ENCODE measurements at places on chromosomes 2 and 18.

- no peak for DNase-seq
Observed at GRCh38 chr2:240207661-240208060, 67.2 kb upstream of the OTOS start.

GRCh38 chr2:74584088-74584645, 29.6 kb downstream of the DOK1 start:
- no peak for DNase-seq

GRCh38 chr2:104855221-104856085, 1.5 kb downstream of the POU3F3 start:
- no peak for DNase-seq

DNA sequence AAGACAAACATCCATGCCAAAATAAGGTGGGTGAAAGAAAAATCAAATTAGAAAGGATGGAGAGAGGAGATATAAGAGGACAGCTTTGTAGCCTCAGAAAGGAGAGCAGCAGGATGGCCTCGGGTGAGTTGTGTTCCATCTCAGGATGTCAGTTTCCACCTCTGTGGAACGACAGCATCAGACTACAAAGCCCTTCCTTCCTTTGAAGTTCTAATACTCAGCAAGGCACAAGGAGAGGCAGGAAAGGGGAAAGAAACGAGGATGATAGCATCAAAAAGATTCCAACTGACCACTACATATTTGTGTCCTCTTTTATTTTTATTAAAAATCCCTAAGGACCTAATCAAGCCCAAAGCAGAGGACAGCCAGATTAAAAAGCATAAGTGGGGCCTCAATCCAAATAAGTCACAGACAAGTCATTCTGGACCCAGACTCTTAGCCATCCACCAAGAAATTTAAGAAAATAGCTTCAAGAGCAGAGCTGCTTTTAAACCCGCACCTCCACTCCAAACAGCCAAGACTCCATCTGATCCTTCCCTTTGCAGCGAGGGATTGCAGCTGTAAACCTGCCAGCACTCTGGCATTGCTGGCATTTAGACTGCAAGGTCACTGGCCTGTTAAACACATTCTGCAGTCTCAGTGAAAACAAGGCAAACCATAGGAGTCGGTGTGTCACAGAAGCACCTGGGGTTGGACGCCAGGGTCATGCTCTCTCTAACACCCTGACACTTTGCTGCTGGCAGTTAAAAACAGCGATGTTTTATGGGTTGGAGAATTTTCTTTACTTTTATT, 314.5 kb upstream of the CHAC2 start:
- no peak for DNase-seq

- no peak for DNase-seq
Observed at GRCh38 chr2:94874277-94874997, 3.2 kb downstream of the TEKT4 start.

- no peak for DNase-seq
Observed at GRCh38 chr2:166167449-166167848, 39.6 kb upstream of the SCN1A start.

DNA sequence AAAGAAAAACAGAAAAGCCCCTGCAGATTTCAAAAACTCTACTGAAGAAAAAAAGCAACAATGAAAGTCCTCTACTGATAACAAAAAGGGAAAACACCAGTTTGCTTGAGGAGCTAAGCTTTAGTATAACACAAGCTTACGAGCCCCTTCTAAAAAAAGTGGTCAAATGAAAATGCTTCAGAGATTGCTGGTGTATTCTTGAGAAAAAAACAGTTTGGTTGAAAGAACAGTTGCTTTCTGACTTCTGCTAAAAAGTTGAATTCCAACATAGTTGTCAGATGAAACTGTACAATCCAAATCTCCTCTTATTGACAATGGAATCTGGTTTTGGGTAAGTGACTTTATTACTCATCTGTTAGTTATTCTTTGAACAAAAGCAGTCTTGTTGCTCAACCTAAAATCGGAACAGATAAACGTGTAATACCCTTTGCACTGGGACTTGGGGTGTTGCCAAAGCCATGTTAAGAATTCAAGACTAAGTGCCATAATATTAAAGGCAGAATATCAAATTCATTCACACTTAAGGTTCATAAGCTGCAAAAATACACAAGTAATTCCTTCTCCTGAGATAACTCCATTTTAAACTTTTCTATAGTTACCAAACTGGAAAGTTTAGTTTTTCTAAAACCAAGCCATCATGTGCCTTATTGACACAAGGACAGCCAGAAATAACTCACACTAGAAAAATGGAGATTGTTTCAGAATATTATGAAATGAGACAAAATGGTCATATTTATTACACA, 45.3 kb upstream of the SPAG16 start:
- peak; percentile 31 for DNase-seq

GRCh38 chr2:44745922-44746766, 195.4 kb upstream of the SIX3 start:
- DNase-seq: no peak

GRCh38 chr18:10059610-10060468, 146.0 kb downstream of the VAPA start:
- DNase-seq: no peak

GRCh38 chr2:219433666-219434467, 776 bp upstream of the SPEG start:
- DNase-seq: no peak

GRCh38 chr18:13660510-13660909, 65.8 kb downstream of the FAM210A start:
- no peak for DNase-seq

DNA sequence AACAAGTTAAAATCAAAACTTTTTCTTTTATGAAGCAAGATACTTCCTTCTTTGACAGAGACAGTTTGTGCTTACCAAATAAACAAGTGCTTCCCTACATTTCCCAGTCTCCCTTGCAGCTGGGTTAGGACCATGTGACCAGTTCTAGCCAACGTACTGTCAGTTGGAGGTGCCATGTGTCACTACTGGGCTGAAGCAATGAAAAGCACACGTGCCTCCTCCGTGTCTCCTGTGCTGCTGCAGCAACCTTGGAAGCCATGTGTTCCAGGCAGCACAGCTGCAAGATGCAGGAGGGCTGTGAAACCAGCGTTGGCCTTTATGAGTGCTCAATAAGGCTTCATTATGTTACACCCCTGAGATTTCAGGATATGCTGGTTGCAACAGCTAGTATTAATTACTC, 93.2 kb downstream of the DHRS9 start:
- no peak for DNase-seq

DNA sequence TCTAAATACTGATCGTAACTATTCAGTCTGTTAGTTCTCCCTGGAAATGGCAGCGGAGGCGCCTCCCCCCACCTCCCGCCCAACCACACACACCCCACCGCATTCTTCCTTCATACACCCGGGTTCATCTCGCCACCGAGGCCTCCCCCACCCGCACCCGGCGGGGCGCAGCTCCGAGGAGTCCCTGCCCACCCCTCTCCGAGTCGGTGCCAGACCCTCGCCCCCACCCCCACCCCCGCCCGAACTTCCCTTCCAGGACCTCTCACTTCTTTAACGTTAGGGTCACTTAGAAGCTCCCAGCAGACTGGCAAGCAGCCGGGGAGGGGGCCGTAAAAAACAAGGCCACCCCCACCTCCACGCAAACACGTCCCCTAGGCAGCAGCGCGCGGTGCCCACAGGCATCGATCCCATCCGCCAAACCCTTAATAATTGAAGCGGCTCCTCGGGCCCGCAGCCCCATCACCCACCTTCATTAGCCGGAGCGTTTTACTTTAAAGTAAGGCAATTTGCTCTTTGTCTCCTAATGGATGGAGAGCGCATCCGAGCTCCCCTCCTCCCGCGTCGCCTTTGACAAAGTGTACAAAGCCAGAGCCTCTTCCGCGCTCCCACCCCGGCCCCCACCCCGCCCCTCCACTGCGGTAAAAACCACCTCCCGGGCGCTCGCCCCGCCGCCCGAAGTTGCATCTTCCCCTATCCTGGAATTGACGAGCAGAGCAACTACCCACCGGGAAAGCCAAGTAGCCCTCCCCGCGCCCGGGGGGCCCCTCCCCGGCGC, 624 bp downstream of the ZNF516 start:
- DNase-seq: no peak

DNA sequence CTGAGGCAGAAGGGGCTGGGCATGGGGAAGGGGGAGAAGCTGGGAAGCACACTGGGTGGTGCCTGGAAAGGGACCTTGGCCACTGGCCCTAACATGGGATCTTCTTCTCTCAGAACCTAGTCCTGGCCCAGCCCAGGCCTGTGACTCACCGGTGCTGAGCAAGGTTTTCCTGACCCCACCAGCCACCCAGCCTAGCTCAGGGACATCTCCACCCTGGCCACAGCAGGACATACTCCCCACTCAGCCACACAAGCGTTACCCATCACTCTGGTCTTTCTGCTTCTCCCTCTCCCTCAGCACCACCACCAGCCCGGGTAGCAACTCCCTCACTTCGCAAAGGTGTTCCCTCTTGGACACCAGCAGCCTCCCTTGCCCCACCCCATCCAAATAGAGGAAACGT, 22.8 kb downstream of the TNS1 start:
- DNase-seq: no peak

GRCh38 chr2:25561136-25561850, 112.1 kb downstream of the DTNB start:
- no peak for DNase-seq

DNA sequence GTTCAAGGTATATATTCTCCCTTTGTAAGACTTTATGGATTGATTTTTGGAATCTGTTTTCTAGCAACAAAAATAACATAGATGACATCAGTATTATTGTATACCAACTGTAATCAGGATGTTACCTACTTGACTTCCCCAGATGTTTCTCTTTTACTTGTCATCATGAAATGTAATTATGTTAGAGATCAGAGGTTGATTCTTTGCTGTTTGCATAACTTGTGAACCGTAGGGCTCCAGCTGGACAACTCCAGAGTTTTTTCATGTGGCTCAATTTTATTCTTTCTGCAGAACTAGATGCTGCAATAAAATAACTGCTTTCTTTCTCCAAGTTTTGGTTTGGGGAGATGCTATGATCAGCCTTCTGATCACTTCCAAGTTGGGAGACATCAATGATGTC, 58.1 kb downstream of the SPOPL start:
- DNase-seq: no peak

DNA sequence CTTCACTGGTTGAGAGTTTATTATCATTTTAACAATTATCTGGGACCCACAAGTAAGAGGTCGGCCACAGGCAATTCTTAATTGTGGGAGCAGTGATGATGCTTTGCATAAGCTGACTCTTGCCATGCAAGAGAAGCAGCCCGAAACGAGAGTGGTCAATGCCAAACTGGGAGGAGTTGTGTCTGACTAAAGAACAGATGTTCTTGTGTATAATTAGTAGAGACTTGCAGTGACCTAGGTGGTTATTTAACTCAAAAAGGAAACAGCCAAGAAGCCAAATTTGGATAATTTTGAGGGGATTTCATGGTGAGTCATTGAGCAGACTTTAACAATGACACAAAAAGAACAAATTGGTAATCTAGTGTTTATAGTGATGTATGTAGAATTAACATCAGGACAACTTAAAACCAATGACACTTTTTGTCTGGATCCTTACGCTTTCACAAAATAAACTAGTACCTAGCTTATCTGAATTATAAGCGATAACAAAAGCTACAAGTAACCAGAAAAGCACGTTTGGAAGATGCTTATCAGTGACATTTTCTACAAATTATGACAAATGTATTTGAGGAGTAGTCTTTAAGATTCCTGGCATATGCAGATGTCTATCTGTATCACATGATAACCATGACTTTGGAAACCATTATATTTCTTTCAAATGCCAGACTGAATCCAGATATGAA, 184.7 kb upstream of the DLGAP1 start:
- DNase-seq: no peak

DNA sequence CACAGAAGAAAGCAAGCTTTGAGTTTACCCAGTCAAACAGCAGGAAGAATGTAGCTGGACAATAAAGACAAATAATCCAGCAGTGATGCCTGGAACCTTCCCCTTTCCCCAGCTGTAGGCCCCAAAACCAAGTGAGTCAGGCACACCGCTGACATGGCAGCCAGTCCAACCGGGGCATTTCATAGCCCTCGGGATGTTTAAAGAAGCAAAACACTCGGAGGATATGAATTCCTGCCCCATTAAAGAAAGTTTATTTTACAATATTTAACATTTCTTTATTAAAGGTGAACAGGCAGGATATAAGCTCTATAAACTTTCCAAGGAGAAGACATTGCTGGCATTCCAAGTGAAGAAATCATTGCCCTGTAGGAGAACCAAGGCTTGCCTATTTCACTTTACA, 507.6 kb upstream of the TNP1 start:
- DNase-seq: no peak

- DNase-seq: no peak
Observed at GRCh38 chr18:54742120-54742519, 86.2 kb upstream of the RAB27B start.

GRCh38 chr2:145190031-145190703, 670.2 kb upstream of the ZEB2 start:
- no peak for DNase-seq

- DNase-seq: no peak
Observed at GRCh38 chr2:8157621-8158430, 524.0 kb upstream of the ID2 start.

- no peak for DNase-seq
Observed at GRCh38 chr2:9758741-9759140, 84.5 kb upstream of the TAF1B start.

DNA sequence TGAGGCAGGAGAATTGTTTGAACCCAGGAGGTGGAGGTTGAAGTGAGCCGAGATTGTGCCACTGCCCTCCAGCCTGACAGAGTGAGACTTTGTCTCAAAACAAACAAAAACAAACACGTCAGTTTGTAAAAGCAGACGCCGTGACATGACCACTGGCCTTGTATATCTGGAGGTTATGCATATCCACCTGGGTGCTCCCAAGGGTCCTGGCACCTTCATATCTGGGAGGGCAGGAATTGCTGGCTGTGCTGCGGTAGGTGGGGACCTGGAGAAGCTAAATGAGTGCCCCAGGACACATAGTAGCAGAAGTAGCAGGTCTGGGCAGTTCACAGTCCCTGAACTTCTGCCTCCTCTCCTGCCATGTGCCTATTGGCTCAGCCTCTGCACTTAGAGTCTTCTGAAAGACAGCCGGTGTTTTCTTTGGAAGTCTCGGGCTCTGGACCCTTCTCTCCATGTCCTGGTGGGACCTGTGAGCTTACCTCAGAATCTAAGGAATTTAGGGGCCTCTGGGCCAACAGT, 30.9 kb upstream of the IL1R2 start:
- no peak for DNase-seq

DNA sequence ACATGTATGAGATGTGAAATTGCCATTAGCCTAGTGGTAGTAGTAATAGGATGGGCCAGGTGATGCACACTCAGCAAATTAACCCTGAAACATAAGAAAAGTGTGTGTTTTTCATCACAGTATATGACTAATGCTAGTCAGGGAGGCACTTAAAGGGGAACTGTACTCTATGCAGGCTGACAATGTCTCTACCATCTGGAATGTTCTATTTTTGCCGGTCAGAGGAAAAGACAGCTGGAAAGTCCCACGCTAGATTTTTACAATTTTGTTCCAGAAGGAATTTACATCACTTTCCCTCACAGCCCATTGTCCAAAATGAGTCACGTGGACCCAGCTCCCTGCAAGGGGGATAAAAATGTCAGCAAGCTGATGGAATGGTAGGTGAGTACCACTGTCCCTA, 746.3 kb upstream of the CHAC2 start:
- DNase-seq: peak; percentile 20
